ENCODE measurements at places on chromosomes 11 and 22.
A peak's percentile ranks its signal among the peaks of the same experiment; 100 is the strongest.

- peak; percentile 70 for DNase-seq
Observed at GRCh38 chr11:62545437-62546243, 966 bp downstream of the AHNAK start.

- DNase-seq = no peak
Observed at GRCh38 chr11:128747728-128748148, 53.9 kb downstream of the FLI1 start.

- DNase-seq = no peak
Observed at GRCh38 chr11:121561240-121561639, 108.5 kb upstream of the SORL1-AS1 start.

DNA sequence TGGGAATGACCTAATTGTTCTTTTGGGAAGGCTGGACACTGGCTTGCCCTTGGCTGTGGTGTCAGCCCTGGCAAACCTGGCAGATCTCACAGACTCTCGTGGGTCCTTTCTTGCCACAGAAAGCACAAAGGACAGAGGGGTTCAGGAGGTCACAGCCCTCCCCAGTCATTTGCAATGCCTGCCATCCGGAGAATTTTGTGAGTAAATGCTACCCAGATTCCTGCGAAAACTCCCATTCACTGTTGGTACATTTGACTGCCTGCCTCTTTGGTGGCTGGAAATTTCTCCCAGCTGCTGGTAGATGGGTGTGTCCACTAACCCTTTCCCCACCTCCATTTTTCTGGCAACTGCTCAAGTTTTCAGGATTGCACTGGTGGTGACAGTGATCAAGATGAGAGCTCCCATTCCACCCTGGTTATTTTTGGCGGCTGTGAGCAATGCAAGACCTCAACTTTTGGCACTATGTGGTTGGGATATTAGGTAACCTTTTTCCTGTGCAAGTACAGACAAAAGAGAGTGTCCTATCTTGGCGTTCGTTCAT lies 155.7 kb downstream of the NAV2 start:
- no peak for DNase-seq

DNA sequence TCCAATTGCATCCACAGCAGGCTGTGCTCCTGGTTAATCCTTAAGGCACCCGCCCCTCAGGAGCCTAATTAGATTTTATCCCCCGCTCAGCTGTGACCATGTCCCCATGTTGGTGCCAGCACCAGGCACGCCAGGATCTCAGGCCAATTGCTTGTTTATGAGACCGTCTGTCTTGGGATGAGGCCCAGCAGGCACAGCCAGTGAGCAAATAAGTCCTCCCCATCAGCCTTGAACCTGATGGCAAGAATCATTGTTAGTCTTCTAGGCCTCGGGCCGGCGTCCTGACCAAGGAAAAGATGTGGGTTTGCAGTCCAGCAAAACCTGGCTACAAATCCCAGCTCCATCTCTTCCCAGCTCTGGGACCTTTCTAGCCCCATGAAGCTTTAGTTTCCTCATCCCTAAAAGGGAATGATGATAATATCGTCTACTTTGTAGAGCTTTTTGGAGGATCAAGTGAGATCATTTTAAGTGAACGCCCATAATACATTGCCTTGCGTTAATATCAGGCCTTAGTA lies 57.3 kb downstream of the TP53I11 start:
- no peak for DNase-seq

- no peak for DNase-seq
Observed at GRCh38 chr22:31394326-31394725, 5.1 kb upstream of the DRG1 start.

- DNase-seq = no peak
Observed at GRCh38 chr11:86969258-86969657, 14.1 kb upstream of the FZD4 start.
